Activated CD4-positive, alpha-beta T cell treated with anti-CD3 and anti-CD28 coated beads, Interleukin-2, amount 10 ng/mL, durations not matched to agents 24 days and 14 days (primary cell): ENCODE measurements at places on chromosomes 5 and 9.

GRCh38 chr5:71778678-71779276 is 59.7 kb downstream of the CARTPT start:
- no peak for DNase-seq

DNA sequence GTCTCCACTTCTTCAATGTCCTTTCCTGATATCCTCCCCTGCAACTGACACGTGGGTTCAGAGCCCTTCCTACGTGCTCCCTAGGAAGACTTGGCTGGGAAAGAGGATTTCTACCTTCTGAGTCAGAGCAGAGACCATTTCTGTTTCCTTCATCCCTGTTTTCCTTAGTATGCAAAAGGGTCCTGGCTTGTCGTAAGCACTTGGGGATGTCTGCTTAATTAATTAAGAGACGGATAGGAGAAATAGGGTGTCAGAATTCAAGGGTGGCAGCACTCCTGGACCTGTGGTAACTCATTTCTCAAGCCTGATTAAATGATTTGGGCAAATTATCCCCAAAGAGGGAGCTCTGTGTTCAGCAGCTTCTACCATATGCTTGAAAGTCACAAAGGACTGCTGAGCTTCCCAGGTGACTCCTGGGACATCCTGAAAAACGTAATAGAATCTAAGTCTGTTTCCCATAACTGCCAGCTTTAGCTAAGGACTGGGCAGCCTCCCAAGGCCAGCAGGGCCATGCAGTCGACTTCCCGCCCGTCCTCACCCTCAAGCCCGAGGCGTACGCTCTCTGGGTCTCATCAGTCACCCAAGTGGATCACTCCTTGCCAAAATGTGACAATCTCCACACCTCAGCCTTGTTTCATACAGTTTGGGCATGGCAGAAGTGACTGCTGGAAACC is 20.5 kb downstream of the ABCA1 start:
- no peak for DNase-seq

DNA sequence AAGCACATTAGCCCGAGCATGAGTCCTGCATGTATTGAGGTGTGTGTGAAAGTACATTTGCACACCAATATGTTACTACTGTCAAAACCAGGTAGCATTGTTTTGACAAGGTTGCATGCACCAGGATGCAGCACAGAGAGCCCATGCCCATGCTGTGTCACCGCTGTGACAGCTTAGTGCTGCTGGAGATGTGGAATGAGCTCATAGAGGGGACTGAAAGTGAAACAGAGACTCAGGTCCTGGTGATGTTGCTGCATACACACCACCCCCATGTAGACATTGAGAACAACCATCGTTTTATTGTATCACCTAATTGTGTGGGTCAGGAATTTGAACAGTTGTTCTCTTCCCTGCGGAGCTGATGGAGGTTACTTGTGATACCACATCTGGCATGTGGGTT is 53.0 kb downstream of the GADD45G start:
- peak; percentile 88 for DNase-seq

DNA sequence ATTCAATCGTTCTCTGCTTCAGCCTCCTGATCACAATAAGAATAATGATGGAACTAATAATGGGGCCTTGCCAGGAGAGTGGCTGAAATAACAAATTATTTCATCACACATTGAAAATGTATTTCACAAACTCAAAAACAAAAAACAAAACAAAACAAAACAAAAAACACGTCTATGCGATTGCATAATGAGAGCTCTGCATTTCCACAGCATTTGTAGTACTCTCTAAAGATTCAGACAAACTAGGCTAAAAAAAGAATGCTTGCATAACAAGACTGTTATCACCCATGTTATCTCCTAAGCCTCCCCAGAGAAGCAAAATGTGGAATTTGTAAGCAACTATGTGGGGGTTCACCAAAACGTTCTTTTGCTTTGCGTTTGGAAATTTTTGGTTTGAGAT is 48.1 kb downstream of the PRELID2 start:
- DNase-seq: no peak

GRCh38 chr9:86217076-86217755 is 42.2 kb downstream of the C9orf153 start:
- no peak for DNase-seq

GRCh38 chr9:129402931-129403778 is 217.7 kb downstream of the C9orf50 start:
- no peak for DNase-seq

DNA sequence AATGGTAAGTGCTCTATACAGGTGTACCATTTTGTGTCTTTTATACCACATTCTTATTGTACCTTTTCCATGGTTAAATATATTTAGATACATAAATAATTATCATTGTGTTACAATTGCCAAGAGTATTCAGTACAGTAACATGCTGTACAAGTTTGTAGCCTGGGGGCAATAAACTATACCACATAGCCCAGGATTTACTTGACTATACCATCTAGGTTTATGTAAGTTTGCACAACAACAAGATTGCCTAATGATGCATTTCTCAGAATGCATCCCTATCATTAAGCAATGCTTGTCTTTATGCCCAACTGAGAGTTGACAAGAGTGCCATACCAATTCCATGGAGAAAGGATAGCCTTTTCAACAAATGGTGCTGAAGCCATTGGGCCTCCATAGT is 136.7 kb upstream of the PJA2 start:
- DNase-seq: no peak

- peak; percentile 76 for DNase-seq
Measured at GRCh38 chr9:101458963-101459631, 23.5 kb upstream of the ALDOB start.

DNA sequence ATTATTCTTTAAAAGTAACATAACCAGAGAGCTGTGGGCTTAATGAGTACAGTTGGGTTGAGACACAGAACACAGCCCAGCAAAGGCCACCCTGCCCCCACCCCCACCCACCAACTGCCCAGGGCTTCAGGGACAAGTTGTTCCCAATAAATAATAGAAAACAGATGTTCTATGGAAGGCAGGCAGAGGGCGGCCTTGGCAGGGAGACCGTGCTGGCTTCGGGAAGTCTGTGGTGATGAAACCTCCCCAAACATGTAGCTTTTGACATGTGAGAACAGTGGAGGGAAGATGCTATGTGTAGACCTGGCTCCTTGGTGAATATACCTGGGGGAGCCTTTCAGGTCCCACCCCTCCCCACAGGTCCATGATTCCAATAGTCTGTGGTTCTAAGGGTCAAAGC is 10.0 kb downstream of the TRAF1 start:
- no peak for DNase-seq

DNA sequence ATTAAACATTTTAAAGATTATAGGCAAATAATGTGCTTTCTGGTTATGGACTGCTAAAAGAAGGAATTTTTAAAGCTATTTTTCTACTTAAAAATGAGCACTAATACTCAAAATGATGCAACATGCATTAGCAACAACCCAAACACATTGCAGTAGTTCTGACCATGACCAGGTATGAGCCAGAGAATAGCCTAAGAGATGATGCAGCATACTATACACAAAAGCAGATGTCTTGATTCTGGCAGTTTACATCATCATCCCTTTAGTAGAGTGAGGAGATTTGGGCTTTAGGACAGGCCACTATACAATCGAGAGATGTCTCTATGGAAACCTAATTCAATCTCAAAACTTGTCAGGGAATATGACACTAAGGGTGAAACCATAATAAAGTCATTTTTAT is 307.1 kb downstream of the PRR16 start:
- DNase-seq: no peak
